KG1 (cell line): ENCODE measurements at places on chromosomes 7 and 10.

DNA sequence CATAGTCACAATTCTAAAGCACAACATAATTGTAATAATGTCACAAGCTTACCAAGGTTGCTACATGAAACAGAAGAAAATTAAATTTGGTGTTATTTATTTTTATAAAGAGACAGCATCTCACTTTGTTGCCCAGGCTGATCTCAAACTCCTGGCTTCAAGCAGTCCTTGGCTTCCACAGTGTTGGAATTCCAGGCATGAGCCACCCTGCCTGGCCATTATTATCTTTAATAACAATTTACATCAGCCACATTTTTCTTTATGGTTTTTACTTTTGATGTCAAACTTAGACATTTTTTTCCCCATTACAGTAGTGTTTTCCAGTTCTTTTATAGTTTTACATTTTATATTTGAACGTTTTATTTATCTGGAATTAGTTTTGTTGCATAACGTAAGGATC, 46.7 kb downstream of the BMPR1A start:
- no peak for DNase-seq

- DNase-seq = no peak
Measured at GRCh38 chr7:107993891-107994291, 9.1 kb downstream of the LAMB1 start.

DNA sequence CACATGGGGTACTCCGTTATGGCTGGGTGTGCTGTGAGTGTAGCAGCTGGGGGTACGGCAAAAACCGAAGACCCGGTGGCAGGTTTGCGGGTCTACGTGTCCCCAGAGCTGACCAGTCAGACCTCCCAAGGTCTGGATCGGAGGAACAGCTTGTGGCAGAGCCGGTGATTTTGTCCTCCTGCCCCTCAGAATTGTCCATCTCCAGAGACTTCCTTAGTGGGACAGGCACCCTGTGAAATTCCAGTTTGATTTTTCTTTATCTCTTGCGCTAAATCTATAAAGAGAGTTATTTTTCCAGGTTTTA, 1.0 kb downstream of the EIF3B start:
- DNase-seq = no peak

DNA sequence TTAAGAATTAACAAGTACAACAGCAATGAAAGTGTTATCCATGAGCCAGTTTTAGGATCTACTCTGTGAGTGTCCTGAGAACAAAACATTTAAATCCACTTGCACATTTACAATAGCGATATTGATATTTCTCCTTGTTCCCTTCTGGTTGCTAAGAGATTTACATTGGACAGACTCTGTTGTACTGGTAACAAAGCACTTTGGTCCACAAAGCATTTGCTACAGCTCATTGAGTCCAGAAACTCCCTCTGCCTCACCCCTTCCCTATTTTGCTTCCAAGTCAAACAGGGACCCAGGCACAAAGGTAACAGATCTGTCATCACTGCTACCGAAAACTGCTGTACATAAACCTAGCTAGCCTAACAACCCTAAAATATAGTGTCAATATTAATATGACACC, 2.1 kb downstream of the ANK3 start:
- DNase-seq = no peak

GRCh38 chr10:14358886-14359573, 28.3 kb upstream of the FRMD4A start:
- DNase-seq = no peak

DNA sequence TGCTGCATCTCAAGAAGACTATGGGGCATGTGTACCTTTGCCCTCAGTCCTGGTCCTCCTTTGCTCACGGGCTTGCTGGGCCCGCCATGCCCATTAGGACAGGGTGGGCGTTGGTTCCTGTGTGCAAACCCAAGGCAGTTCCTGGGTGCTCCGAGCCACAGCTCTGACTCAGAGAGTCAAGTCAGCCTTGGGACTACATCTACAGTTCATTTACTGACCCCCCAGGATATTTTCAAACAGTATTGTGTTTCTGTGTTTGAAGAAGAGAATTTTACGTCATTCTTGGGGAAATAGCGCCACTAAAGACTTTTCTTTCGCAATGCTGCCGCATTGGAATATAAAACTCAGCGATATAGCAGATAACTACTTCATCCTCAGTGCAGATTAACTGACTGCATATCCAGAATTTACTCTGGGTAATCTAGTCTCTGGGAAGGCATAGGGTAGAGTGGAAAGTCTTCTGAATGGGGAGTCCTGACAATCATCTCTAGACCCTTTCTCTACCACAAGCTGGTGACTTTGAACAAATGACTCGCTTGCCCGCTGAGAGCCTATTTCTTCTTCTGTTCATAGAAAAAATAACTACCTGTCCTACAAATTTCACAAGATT, 638.9 kb upstream of the FZD8 start:
- DNase-seq = no peak

DNA sequence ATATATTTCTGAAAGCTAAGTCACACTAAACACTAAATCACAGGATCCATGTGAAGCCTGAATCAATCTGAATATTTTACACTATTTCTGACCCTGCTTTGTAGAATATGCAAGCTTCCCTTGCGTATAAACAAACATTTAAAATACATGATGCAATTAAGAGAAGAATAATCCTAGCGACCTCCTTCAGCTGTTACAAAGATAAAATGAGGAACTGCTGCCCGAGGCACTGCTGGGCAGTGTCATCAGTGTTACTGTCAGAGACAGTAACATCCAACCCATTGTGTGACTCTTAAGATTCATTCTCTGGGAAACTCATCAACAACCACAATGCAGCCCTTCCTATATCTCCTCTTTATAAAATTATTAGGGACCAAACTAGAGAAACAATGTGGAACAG, 61.6 kb downstream of the COBL start:
- DNase-seq = no peak

DNA sequence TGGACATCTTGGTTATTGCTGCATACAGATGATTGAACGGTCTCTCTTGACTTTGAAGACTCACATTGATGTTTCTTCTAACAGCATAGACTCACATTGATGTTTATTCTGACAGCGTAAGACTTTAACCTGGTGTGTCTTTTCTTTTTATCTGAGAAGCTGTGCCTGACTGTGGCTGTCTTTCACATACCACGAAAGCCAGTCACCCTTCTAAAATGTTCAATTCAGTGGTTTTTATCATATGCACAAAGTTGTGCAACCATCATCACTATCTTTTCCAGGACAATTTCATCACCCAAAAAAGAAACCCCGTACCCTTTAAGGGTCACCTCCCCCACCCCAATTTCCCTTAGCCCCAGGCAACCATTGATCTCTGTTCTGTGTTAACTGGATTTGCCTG, 24.7 kb downstream of the CELF2 start:
- DNase-seq = no peak

- no peak for DNase-seq
Measured at GRCh38 chr10:76297780-76298281, 866.4 kb downstream of the LRMDA start.

DNA sequence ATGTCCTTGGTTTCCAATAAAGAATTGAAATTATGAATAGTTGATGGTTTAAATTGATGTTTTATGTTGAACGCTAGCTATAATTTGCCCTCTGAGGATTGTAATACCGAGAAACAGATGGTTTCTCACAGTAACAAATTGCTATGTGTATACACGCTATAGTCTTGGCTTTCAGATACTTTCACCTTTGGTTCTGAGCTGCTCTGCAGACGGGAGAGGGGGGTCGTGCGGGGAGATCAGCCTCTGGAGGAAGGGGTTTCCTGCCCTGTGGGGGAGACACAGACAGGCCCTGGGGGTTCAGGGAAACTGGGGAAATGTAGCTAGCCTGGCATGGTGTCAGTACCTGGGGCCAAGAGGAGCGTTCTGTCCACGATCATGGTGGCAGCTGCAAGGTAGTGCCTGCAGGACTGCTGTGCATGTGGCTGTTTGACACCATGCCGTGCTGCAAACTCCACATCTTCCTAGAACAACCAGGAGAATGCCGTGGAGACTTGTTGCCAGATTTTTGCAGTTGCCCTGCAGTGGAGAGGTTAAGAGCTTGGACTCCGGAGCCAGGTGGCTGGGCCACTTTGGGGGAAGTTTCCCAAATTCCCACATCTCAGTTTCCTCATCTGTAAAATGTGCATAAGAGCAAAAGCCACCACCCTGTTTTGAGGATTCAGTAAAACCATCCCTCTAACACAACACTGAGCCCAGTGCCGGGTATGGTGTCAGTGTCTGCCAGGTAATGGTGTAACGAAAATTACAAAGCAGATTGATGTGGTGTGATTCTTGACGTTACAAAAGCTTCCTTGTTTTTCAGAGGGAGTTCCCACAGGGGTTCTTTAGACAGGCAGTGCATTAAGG, 167.9 kb downstream of the CUX1 start:
- no peak for DNase-seq

- no peak for DNase-seq
Measured at GRCh38 chr10:11332846-11333245, 278.6 kb downstream of the USP6NL start.

- no peak for DNase-seq
Measured at GRCh38 chr7:123070702-123071286, 75.3 kb upstream of the TAS2R16 start.

GRCh38 chr10:62430881-62431280, 56.7 kb downstream of the ZNF365 start:
- DNase-seq = no peak

- DNase-seq = no peak
Measured at GRCh38 chr10:1498746-1499358, 238.5 kb downstream of the ADARB2 start.

DNA sequence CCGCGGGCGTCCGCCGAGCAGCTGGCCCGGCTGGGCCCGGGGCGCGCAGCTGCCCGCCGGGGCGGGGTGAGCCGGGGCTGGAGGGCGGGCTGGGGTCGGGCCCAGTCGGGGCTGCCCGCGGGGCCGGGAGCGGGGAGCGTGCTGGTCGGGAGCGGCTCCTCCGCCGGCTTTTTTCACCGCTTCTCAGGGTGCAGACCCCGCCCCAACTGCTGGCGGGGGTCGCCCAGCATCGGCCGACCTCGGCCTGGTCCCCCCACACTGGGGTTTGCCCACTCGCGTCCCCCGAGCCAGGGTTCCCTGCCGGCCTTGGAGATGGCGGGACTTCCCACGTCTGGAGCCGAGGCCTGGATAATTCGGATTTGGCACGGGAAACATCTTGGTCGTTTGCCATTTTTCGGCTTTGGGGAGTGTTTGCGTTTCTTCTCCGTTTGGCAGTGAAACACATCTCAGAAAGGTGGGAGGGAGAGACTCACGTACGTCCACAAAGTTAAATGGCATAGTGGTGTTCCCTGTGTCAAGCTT, 432 bp downstream of the TMEM248 start:
- no peak for DNase-seq

DNA sequence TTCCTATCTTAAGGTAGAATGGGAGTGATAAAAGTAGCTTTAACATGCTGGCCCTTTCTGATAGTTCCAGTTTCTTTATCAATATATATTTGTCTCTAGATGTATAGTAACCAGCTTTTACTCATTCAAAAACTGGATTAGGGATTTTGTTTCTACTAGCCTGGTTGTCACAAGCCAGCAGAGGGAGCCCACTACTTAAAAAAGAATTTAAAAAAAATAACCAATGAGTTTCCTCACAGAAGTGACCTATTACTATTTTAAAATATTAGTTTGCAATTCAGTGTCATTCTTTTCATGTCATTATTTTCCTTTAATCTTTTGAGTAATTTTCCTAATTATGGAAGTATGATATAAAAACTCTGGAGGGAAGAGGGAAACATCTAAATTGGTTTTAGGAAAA, 142.1 kb downstream of the PHTF2 start:
- DNase-seq = no peak

DNA sequence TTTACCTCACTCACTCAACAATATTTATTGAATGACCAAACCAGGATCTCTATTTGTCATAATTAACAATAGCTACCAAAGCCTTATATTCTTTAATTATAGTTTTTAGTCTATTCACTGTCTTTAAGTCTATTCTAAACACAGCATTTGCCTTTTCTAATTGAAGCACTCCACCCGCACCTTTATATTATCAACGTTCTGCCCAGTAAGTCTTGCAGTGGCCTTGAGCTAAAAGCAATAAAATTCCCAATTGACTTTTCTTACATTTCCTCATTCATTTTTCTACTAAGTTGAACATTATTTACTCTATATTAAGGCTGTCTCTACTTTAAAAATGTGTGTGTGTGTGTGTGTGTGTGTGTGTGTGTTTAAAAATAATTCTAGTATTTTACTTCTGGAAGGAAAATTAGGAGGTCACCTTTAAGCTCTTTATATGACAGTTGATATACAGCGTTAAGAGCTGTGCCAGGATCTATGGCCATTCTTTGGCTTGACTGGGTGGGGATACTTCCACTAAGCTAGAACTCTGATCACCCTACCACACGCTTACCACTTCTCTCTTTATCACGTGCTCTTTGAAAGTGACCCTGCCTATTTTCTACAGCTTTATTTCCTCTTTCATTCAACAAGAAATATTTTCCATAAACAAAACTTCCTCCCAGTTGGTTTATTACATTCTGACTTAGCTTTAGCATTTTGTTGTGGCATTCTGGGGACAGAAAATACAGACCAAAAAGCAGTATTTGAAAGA, 8.8 kb downstream of the PAPSS2 start:
- DNase-seq = no peak

DNA sequence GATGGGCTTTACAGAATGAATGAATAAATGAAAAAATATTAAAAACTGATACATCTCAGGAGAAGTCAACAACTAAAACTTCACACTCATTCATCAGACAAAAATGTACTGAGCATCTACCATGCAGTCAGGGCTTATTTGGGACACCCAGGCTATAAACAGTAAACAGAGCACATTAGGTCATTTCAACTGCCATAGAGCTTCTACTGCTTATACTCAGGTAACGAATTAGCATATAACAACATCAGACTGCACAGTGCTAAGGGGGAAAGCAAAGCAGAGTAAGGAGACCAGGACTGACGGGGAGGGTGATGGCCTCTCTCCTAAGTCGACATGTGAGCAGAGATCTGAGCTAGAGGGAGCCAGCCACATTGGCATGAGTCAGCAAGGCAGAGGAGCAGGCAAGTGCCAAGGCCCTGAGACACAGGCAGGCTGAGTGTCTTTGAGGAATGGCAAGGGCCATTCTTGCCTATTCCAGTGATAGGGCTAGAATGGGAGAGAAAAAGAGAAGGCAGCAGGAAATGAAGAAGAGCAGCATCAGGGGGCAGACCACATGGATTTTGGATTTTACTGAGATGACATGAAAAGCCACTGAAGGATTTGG, 528.9 kb downstream of the PARD3 start:
- no peak for DNase-seq

- DNase-seq = no peak
Measured at GRCh38 chr7:106617860-106618259, 43.1 kb downstream of the CCDC71L start.

DNA sequence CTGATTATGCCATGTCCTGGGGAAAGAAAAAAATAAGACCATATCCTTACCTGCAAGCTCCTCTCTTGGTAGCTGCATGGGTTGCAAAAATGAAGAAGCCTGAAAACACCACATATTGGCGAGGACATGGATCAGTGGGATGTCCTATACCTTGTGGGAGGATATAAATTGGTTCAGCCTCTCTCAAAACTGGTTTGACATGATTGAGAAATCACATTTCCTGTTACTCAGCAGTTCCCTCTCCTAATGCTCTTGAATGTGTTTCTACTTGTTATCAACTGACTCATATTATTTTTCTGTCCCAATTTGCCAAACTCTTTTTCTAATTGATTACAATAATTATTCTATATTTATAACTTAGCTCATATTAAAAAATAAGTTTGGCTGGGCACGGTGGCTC, 380.2 kb downstream of the EXOC4 start:
- DNase-seq = no peak

- DNase-seq = no peak
Measured at GRCh38 chr7:48180981-48181380, 9.7 kb downstream of the ABCA13 start.
